ENCODE measurements at places on chromosomes 7 and 10.

DNA sequence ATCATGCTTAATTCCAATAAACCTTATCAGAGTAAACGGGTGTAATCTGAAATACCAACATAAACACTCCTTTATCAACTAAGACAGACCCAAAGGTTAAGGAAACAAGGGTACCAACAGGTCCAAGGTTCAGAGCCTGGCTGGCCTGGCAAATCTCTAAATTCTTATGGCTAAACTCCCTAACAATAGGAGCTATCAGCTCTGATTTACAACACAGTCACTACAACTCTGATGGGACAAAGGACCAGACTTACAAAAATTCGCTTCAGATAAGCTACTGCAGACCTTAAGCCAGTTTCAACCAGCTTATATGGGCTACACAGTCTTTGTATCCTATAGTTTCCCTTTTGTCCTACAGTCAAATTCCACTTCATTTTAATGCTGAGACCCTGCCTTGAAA, 381.9 kb downstream of the ZWINT start:
- DNase-seq = no peak

DNA sequence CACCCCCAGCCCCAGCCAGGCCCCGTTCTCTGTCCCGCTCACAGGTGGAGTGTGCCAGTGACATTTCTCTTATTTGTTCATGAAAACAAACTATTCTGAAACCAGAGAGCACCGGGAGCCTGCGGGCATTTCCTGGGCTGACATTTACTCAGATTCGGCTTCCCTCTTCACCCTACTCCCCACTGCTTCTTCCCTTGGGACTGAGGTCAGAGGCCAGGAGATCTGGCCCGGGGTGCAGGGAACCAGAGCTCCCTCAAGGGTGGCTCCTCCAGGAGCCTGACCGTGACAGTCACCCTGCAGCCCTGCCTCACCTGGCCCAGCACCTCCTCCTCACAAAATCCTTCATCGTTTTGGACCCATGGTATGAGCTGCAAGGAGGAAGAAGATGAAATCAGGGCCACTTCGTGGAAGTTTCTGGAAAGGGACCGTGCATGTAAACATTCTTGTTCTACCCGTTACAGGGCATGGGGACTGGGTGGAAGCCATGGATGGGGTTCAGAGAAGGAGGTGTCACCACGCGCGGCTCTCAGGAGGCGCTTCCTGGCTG, 12.2 kb downstream of the BHLHA15 start:
- no peak for DNase-seq

GRCh38 chr10:101875068-101875688, 31.6 kb upstream of the KCNIP2 start:
- no peak for DNase-seq

DNA sequence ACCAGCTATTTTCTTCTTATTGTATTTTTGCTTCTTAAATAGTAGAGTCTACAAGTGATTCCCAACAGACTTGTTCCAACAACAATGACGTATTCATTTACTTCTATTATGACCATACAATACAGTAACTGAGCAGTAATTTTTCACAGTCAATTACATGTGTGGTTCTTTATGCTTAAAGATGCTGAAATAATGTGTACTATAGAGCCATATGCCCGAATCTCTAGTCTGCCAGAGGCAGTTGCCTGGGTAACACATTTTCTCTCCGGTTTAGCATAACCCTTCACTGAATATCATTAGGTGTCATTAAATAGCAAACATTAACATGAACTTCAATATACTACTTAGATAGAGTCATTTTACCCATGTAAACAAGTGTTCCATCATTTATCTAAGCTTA, 75.0 kb downstream of the SLC25A13 start:
- DNase-seq = peak; percentile 77

- DNase-seq = no peak
Observed at GRCh38 chr10:112663234-112664125, 216.5 kb downstream of the VTI1A start.

DNA sequence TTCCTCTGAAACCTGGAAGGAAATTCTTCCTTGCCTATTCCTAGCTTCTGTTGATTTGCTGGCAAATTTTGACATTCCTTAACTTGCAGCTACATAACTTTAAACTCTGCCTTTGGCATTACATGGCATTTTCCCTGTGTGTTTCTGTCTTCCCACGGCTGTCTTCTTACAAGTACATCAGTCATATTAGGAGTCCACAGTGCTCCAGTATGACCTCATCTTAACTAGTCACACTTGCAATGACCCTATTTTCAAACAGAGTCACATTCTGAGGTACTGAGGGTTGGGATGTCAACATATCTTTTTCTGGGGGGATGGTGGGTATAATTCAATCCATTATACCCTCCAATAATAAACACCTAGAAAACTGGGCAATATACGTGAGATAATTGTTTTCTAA, 37.4 kb upstream of the EPHB6 start:
- DNase-seq = no peak

DNA sequence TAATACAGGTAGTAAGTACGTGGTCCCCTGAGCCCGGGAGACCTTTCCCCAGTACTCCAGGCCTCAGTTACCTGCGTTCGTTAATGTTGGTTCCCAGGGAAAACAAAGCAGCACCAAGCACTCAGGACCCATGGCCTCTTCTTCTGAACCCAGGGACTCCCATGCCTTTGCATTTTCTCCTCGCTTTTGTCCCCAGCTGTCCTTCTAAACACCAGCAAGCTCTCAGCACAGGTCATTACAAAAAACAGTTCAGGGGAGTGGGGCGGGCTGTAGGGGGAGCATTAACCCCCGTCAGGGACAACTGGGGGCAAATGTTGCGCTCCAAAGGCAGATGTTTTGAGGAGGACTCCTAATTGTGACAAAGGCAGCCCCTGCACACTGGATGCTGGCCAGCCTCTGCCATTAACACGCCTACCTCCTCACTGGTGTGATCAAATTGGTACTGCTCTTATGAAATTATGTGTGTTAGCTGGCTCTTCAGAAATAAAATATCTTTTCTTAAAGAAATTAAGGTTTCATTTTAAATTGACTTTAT, 80.5 kb upstream of the LRGUK start:
- DNase-seq = no peak

DNA sequence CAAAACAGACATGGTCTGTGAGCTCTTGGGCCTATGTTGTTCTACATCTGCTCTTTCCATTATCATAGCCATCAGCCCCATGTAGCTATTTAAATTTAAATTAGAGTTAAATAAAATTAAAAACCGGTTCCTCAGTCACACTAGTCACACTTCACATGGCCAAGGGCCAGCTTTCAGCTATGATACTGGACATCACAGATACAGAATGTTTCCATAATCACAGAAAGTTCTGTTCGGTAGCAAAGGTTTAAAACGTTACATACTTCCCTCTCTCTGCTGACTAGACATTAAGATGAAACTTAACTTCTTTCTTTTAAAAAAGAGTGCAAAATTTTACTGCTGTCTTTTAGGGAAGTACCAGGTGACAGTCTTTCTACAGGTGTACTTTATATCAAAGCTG, 43.0 kb downstream of the SRPK2 start:
- no peak for DNase-seq

GRCh38 chr7:92678291-92678920, 88.2 kb upstream of the FAM133B start:
- no peak for DNase-seq

GRCh38 chr10:119829429-119829828, 43.2 kb downstream of the MCMBP start:
- no peak for DNase-seq

DNA sequence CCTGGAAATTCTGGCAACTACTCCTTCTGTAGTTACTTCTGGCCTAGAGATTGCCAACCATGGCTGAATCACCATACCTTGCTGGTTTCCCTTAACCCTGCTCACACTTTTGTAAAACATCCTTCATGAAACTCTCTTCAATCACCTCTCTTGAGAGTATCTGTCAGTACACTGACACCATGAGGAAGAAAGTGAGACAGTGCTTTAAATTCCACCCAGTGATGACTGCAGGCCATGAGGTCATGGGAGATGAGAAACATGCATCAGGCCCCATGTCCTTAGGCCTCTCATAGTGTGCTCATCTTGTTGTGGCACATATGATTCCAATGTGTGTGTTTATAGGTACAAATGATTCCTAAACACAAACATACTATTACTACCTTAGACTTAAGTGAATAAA, 24.6 kb upstream of the NAMPT start:
- DNase-seq = no peak

DNA sequence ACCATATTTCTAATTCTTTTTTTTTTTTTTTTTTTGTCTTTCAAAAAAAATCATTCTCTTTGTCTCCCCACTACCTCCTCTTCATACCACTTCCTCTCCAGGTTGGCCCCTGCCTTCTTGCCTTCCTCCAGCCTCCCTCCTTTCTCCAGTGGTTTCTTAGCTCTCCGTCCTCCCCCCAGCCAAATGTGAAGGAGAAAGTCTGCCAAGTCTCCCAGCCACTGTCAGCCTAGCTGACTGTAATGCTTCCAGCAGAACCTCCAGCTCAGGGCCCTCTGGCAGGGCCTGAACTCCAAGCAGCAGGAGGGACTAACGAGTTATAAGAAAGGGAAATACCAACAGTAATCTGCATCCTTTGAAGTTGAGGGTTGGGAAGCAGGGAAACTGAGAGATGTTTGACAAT, 35.5 kb upstream of the BICC1 start:
- DNase-seq = no peak

DNA sequence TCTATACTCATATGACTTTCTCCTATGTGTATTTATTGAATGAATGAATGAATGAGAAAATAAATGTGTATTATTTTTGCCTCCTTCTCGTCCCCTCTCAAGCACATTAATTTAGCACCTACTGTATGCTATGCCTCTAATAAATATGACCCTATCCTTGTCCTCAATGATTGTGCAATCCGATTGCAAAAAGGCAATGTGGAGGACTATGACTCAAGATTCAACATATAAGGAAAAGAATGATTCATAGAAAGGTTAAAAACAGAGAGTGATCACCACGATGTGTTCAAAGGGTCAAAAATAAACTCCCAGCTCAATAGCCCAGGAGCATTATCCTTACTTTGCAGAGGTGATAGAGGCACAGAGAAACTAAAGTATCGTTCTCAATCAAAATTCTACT, 322.8 kb upstream of the SORCS1 start:
- DNase-seq = no peak

- DNase-seq = peak; percentile 22
Observed at GRCh38 chr10:62772186-62772974, 32.1 kb upstream of the ADO start.

DNA sequence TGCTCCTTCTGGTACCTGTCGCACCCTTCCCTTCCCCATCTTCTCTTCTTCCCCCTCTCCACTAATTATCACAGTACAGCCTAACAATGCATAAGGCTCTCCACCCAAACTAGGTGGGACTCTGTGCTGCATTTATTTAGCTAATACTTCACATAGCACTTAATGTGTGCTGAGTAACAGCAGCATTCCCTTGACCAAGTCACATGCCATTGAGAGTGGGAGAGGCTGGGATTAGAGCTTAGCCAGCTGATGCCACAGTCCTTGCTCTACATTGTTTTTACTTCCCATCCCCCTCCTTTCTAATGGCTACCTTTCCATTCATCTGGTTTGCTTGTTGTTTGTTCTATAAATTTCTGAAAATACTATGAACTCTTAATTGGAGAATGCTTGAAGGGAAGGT, 426.9 kb downstream of the LRMDA start:
- DNase-seq = no peak

DNA sequence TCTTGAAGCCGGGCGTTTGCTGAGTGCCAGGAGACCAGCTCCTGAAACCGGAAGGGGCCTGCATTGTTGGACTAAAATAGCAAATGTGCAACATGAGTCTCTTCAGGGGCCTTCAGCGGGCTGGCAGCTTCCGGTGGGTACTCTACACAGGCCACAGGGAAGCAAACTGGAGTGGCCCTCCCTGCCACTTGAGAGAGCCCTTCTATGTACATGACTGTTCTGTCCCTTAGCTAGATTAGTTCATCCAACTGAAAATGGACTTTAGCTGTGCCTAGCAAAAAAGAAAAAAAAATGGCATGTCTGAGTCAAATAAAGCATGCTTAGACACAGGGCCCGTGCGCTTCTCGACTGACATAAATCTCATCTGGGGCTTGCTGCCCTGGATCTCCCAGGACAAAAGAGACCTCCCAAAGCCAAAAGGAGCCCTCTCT, 115.3 kb upstream of the TCF7L2 start:
- DNase-seq = peak; percentile 48

DNA sequence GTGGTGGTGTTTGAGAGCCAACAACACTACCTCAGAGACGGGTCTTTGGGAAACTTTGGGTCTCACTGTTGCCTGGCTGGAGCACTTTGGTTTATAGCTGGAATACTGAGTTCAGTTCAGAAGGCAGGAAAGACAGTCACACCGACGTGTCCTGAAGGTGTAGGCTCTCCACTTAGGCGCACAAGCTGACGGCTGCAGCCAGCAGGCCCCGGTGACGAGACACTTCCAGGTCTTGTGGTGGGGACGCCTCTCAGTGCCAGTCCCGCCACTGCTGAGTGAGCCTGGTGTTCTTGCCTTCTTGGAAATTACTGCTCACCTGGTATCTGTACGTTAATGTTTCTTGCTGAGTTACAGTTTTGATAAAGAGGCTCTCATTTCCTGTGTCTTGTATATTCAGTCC, 74.0 kb downstream of the WDR37 start:
- DNase-seq = no peak

- DNase-seq = peak; percentile 29
Observed at GRCh38 chr7:112010994-112011393, 195.2 kb downstream of the DOCK4 start.

DNA sequence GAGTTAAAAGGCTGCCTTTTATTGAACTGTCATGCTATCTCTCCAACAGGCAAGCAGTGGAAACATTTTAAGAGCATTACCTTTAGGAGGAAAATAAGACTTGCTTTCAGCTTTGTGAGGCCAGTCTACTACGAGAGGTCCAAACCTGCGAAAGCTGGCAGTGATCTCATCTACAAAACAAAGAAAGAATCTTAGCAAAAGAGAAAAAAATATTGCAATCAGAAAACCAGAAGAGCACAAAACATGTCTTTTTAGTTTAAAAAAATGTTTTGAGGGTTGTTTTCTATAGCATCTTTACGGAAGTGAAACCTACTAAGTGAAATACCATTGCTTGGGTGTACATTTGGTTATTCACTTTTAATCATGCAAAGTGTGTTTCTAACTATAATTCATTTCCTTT, 147.9 kb downstream of the CPEB3 start:
- DNase-seq = no peak

DNA sequence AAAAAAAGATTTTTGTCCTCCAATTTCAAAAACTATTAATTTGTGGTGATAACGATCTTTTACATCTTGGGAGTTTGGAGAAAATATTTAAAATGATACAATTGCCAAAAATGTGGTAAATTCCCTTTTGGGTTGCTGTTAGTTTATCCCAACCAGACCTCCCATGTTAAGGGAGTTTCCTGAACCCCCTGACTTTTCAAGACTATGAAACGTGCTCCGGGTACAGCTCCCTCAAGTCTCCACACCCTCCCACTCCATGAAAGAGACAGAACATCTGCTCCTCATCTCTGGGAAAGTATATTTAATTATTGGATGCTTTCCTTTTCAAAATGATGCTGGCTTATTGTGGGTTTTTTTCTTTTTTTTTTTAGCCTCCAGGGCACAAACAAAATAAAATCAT, 534.6 kb upstream of the NRP1 start:
- DNase-seq = no peak

- DNase-seq = no peak
Observed at GRCh38 chr7:27788437-27788836, 48.5 kb downstream of the TAX1BP1 start.

- DNase-seq = no peak
Observed at GRCh38 chr7:107068156-107068555, 23.7 kb downstream of the PRKAR2B start.

- DNase-seq = peak; percentile 22
Observed at GRCh38 chr10:36344240-36345174, 702.4 kb upstream of the FZD8 start.

GRCh38 chr10:4437791-4438190, 388.2 kb upstream of the AKR1E2 start:
- no peak for DNase-seq

All from eye (tissue), 1 donor.